ENCODE measurements at places on chromosomes 5 and 9.

- no peak for DNase-seq
These were observed 16.2 kb downstream of the FNBP1 start for GRCh38 chr9:130026583-130027340.

DNA sequence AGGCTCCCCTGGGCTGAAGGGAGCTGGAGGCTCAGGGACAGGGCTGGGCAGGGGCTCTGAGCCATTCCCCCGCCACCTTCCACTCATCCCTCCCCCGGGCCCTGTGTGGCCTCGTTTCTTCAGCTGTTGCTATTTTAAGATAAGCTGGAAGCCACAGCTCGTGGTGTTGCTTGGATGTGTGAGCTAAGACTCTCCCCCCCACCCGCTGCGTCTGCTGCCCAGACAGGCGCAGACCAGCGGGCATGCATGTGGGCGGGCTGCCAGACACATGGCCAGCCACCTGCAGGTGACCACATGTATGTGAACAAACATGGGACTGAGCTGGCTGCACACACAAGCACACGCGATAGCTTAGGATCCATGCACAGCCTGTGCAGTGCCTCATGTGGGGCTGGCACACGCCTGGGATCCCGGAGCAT, 8.7 kb downstream of the SNCB start:
- DNase-seq = no peak

DNA sequence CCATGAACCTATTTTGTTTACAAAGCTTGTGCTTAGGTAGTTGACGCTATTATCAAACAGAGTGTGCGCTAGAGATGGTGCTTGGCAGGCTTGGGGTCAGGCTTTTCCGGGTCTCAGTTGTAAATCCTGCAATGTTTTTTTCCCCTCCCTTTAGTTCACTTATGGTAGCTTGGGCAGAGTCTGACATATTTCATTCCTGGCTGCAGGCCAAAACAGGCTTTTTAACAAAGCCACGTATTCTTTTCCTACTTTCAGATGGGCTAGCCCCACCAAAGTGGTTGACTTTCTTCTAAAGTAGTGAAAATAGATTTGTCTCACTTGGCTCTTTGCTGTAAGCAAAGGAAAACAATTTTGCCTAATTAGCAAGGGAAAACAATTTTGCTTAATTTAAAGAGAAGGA, 58.0 kb upstream of the FBN2 start:
- DNase-seq = no peak

GRCh38 chr5:142929587-142929986, 159.4 kb downstream of the ARHGAP26 start:
- DNase-seq = no peak

GRCh38 chr5:900781-901180, 8.1 kb downstream of the TRIP13 start:
- no peak for DNase-seq

GRCh38 chr5:109451146-109451545, 41.4 kb upstream of the PJA2 start:
- DNase-seq = no peak

DNA sequence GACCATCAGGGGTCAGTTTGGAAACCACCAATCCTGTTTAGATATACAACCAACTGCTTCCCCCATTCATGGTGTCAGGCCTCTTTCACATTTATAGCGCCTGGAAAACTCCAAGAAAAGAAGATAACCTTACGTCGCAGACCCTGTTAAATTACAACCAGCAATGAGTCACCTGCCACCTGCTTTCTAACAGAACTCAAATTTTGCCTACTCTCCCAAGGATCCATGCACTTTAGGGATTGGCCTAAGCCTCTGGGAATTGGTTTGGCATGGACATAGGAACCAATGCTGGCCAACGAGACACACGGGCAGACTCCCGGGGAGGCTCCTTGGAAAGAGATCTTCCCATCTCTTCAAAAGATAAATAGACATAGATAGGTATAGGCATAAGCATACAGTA, 87.0 kb downstream of the FEM1C start:
- DNase-seq = no peak

- DNase-seq = no peak
These were observed 342.5 kb upstream of the MPDZ start for GRCh38 chr9:13621872-13622564.

GRCh38 chr9:734831-735511, 106.5 kb upstream of the DMRT1 start:
- no peak for DNase-seq

GRCh38 chr9:98584059-98584458, 124.7 kb downstream of the GABBR2 start:
- DNase-seq = no peak

- DNase-seq = no peak
These were observed 54.1 kb downstream of the MAN2A1 start for GRCh38 chr5:109743770-109744212.

- DNase-seq = no peak
These were observed 20.5 kb downstream of the CSF1R start for GRCh38 chr5:150065886-150066285.

DNA sequence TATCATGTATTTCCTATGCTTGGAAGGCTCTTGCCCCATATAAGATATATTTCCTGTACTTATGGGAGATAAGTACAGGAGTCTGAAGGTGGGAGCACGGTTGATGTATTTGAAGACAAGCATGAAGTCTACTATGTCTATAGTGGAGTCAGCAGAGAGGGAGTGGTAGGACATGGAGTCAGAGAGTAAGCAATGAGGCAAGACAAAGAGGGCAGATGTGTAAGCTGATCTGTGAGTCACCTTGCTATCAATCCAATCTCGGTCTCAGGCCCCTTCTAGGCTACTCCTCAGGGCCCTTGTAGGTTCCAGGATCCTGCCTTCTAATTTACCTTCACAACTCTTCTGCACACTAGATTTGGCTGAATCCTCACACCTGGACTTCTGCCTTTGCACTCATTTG, 105.5 kb downstream of the MACIR start:
- no peak for DNase-seq

DNA sequence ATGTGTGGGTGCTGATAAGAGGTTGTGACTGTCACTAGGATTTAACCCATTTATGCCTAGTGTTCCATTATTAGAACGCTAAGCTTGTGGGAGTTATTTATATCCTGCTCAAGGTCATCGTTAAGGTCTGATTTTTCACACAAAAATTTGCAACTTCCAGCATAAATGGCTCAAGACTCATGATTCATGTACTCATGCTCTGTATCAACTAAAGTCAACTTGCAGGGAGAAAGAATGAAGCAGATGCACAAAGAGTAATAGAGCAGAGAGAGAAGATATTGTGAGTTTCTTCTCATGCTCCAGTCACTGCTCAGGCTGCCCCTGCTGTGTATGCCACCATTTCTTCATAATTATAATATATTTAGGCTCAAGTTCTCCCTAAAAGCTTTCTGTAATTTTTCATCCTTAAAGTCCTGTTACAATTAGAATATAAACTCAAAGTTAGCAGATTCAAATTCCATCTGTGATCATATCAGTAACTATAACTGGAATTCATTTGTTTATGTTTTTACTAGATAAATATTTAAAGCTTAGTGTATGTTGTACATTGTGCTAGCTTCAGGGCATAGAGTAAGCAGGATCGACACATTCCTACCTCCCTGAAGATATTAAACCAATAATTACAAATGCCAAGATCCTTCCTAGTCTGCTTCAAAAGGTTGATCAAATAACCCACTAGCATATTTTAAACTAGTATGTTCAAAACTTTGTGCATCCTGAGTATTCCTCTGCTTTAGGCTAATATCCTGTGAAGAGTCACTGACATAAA, 136.7 kb downstream of the NUDT12 start:
- DNase-seq = no peak

DNA sequence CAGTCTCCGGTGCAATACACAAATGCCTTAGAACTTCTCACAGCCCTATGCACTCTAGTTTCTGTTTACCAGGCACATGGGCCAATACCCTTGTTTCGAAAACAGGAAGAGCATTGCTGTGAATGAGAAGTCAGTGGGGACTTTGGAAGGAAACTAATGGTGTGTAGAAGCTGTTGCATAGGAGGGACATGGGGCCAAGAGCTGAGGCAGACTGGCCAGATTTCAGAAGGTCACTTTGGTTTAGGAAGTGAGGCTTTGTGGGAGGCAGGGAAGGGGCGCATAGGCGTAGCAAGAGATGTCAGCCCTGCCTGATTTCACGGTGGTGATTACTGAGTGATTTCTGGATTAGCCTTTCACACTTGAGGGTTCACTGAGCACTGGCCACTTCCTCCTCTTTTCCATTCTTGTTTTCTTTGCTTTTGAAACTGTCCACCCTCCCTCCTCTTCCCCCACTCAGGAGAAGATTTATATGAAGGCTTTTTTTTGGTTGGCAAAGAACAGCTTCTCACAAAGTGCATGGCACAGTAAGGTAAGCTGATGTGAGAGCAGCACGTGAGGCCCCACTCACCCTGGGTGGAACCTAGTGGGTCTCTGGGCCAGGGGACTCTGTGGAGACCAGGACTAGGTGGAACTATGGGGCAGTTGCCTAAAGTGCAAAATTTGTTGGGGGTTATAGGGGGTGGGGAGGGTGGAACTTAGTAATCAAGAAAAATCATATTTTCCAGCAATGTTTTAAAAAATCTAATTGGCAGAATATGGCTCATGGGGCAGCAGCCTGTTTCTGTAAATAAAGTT, 6.1 kb upstream of the TMEM252 start:
- DNase-seq = no peak

DNA sequence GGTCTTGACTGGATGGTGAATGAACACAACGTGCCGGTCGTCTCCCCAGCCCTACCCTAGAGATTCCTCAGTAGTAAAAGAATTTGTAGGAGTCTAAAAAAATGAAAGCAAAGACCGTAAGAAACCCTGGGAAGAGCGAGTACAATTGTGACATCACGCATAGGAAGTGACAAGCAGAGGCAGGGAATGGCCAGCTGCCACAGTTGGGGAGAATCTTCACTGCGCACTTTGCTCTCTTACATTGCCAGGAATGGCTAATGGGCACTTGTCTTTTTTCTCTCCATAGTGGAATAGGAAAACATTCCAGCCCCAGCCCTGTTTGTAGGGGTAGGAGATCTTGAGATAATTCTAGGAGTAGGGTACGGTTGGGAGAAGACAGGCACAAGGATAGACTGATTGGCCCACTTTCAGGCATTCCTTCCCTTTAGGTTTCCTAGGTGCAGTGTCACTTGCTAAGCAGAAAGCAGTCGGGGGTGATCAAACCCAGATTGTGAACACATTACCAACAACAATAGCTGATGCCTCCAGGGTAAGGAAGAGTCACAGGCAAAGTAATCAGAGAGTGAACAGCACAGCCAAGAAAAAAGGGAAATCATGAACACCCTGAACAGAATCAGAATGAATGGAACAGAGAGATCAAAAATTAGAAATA, 302.7 kb downstream of the MAN2A1 start:
- no peak for DNase-seq

- no peak for DNase-seq
These were observed 229.0 kb downstream of the ARL15 start for GRCh38 chr5:54081415-54081814.

DNA sequence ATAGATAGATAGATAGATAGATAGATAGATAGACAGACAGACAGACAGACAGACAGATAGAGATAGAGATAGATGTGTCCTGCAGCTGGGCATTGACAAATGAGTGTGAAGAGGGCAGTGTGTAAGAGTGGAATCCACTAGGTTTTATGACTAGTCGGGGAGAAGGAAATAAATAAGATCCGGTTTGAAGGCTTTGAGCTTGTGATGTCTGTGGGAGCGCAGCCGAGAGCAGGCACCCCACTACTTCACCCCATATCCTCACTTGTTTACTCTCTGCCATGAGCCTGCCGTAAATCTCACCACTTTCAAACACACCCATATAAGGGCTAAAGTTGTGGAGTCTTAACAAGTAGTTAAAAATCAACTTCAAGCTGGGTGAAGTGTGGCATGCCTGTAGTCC, 1.4 kb upstream of the SUSD1 start:
- DNase-seq = no peak

- no peak for DNase-seq
These were observed 44.3 kb downstream of the NRG2 start for GRCh38 chr5:139998837-139999236.

GRCh38 chr5:28725001-28725400, 1686.6 kb upstream of the CDH9 start:
- DNase-seq = no peak

DNA sequence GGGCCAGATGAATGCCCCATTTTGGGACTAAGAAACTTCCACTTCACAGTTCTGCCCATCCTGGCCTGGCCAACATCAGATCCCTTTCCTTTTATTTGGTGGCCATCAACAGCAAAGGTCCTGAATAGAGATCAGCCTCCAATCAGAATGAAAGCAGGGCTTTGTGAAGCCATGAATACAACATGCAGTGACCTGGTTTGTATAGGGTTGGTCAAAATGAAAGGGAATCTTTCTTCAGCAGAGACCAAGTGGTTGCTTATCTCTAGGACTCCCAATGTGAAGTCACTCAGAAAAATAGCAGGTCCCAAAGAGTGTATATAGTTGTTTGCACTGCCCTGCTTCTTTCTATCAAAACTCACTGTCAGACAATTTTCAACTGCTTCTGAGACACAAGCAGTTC, 113.9 kb upstream of the SLC12A2 start:
- DNase-seq = no peak

DNA sequence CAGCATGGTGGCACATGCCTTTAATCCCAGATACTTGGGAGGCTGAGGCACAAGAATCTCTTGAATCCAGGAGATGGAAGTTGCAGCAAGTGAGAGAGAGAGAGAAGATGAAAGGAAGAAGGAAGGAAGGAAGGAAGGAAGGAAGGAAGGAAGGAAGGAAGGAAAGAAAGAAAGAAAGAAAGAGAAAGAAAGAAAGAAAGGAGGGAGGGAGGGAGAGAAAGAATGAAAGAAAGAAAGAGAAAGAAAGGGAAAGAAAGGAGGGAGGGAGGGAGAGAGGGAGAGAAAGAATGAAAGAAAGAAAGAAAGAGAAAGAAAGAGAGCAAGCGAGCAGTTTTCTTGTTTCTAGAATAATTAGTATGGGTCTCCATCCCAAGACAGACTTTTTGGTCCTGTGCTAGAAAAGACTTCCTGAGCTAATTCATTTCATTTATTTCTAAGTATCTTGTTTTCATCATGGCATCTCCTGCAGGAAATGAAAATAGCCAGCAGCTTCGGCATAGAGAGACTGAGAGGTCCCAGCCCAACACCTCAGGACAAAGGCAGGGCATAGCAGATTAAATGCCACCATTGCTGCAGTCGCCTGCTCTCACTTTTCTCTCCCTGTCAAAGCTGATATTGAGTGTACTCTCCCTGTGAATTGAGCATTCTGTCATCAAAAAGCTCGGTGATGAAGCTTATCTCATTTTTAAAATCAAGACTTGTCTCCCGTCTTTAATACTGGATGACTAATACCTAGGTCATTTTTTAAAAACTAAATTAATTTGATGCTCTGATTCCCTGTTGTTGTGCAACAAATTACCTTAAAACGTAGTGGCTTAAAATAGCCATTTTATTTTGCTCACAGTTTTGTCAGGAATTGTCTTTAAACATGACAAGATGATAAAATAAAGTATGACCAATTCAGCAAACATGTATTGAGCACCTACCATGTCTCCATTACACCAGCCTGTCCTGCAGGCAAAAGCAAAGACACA, 91.8 kb upstream of the ADRA1B start:
- no peak for DNase-seq

GRCh38 chr5:93677359-93677891, 64.0 kb downstream of the POU5F2 start:
- DNase-seq = no peak

- DNase-seq = no peak
These were observed 7.9 kb upstream of the MED27 start for GRCh38 chr9:132087438-132088030.

All from stimulated activated CD4-positive, alpha-beta T cell treated with anti-CD3 and anti-CD28 coated beads, Interleukin-2, amount 100 ng/mL, for 48 hours (primary cell).